ENCODE measurements at places on chromosomes 1 and 21.

DNA sequence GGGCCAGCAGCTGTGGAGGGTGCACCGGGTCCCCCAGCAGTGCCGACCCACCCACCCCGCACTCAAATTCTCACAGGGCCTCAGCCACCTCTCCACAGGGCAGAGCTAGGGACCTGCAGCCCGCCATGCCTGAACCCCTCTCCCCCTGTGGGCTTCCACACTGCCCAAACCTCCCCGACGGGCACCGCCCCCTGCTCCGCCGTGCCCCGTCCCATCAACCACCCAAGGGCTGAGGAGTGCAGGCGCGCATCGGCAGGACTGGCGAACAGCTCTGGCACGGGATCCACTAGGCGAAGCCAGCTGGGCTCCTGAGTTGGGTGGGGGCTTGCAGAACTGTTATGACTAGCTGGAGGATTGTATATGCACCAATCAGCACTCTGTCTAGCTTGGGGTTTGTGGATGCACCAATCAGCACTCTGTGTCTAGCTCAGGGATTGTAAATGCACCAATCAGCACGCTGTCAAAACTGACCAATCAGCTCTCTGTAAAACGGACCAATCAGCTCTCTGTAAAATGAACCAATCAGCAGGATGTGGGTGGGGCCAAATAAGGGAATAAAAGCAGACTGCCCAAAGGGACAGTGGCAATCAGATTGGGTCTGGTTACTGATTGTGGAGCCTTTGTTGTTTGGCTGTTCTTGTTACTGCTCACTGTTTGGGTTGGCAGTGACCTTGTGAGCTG is 12.4 kb upstream of the RCAN3 start:
- no peak for DNase-seq

DNA sequence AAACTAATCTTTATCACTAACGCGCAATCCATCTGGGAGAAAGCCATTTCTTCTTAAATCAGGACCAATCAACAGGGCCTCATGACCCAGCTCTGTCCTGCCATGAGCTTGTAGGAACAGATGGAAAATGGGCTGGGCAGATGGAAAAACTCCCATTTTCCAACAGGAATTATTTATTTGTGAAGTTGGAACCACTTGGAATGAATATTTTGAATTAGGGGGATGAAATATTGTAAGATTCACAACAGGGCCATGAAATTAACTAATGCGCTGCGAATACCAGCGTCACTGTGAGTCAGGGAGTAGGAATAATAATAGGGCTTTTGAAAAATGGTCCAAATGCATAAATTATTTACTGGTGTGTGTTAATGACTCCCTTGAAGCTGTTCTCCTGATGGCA is 53.1 kb upstream of the CYP2J2 start:
- DNase-seq = no peak

DNA sequence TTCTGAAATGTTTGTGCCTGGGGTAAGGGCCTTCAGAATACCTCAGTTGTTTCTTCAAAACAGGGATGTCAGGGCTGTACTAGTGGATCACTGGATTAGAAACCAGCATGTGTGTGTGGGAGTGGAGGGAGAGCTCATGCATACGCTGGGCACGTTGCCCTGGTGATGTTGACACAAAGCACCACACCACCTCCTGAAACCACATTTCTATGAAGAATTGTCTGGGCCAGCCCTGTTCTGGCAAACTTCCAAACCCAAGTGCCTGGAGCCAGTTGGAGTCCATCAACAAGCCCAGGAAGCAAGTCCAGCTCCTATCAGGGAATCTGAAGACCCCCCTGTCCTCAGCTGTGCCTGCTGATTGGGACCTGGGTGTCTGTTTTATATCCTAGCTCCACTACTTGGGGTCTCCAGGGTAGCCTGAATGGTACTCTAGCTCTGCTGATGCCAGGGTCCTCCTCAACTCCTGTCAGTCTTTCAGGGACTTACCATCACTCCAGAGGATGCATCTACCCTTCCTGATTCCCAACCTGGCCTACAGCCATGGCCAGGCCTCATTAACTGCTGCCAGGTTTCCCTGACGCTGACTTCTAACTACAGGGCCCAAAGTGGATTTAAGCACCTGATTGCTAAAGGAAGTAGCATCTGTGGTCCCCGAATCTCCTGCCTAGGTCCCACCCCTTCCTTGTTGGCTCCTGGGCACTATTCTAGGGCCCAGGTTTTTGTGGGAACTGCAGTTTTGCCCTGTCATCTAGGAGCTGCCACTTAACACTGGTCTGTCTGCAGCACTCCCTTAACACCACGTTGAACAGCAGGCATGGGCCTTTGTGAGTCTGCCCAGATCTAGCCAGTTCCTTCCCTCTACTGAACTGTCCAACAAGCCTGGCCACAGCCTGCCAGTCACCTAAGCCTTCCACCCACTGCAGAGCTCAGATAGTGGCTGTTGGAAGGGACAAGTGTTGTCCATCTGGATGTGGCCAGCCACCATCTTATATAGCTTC is 45.5 kb downstream of the LPAR3 start:
- no peak for DNase-seq

- DNase-seq = no peak
Measured at GRCh38 chr1:118099686-118100085, 85.3 kb downstream of the SPAG17 start.

GRCh38 chr1:232675260-232675659 is 45.3 kb upstream of the SIPA1L2 start:
- no peak for DNase-seq

All from GM12878 (cell line).